ENCODE measurements at places on chromosomes 16 and 17. TPM values are rescaled to one million over a fixed set of nuclear protein-coding genes. Genes with fewer than 3 reads are reported as not detected.

- peak; percentile 13 for DNase-seq
Measured at GRCh38 chr17:83198366-83199341, 119.2 kb downstream of the METRNL start.

Gene STAC2
- 3.7 TPM for total RNA-seq

- DNase-seq, result no peak
Measured at GRCh38 chr17:57513569-57513968, 231.5 kb downstream of the CCDC182 start.

DNA sequence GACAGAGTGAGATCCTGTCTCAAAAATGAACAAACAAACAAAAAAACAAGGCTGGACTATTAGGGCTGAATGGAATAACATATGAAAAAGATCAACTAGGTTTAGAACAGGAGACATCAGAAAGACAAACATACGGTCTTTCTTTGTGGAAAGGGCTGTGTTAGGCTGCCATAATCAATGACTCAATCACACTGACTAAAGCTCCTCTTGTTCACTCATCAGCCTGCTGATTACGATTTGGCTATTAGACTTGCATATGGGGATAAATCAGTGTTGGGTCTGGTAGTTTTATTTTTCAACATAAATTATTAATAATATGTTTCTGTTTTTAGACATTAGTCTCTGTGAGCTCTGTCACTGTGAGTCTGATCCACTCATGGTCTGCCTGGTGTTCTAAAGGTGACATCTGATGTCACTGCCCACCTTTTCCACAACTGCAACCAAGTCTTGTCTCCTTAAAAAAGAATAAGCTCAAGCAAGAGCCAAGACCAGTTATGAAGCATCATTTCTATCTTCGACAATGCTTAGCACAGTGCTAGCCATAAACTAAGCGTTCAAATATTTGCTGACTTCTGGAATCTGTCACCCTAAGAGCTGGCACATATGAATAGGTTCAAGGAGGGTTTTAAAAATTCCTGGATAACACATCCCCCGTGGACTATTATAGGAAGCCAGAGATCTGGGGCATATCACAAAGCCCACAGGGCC is 10.2 kb downstream of the CFAP20 start:
- DNase-seq, result no peak

- no peak for DNase-seq
Measured at GRCh38 chr17:6523809-6524355, 32.5 kb downstream of the PITPNM3 start.

DNA sequence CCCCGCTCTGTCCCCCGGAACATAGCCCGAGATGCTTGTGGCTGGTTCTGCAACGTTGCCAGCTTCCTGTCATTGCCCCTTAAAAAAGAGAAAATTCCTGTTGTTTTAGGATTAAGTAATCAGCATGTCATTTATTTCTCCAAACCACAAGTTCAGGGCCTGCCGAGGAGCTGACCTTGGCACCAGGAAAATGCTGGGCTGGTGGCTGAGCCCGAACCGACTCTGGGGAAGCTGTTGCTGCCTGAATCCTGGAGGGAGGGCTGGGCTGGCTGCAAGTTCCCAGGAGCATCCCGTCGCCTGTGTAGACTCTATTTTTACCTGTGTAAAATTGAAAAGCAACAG is 130.9 kb upstream of the FOXF1 start:
- DNase-seq, result no peak

DNA sequence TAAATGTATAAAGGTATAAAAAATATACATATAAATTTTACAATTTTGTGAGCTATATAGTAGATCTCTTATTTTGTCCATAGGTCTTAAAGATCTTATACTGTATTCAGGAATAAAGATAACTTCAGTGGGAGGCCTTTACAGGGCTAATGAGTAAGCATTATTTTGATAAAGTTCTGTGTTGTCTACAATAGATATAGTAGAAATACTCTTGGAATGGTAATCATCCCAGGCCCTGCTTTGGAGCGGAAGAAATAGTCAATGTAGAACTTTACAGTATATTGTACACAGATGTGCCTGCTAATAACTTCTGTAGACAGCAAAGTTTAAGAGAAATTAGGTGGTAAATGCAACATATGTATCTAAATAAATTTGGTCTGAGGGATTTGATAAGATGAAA is 42.6 kb downstream of the TENT4B start:
- no peak for DNase-seq

DNA sequence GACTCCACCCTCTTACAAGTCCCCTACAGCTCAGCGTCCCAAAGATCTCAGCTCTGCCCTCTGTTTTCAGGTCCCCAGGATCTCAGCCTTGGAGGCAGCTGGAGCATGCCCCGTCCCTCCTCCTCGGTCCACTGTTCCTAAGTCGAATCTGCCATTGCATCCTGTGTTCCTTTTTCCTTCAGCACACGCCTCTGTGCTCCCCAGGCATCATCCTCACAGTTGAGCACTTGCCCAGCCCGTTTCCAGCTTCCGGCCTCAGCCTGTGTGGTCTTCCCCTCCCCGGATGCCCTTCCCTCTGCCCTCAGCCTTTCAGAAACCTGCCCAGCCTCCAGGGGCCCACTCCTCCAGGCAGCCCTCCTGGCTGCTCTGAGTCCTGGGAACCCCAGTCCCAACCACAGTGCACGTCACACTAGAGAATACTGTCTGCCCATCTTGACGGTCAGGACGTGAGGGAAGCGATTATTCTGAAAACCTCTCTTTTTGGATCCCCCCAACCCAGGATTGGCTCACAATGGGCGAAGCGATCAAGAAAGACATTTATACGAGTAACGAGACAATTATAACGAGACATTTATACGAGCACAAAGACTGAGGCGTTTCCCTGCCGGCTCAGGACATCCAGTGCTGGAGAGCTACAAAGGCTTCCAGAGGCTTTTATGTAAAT is 41.4 kb downstream of the RPH3AL start:
- peak; percentile 16 for DNase-seq

Gene ITGB3
- 6.3 TPM for total RNA-seq

Gene C1QBP
- total RNA-seq, result 86.7 TPM

DNA sequence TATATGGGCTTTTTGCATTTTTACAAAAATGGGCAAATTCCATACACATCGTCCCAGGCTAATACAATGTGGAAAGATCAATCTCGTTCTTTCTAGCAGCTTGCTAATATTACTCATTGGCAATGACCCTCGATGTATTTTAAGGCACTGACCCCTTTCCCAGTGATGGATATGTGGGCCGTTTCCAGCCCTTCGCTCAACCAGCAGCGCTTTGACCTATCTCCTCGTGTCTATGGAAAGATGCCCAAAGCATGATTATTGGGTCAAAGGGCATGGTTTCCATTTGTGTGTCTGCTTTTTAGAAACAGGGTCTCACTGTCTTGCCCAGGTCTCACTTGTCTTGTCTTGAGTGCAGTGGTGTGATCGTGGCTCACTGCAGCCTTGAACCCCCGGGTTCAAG is 273.8 kb downstream of the MRTFB start:
- no peak for DNase-seq

Gene PIMREG
- total RNA-seq, result 0.49 TPM

Gene SNAI3
- 2.8 TPM for total RNA-seq

GRCh38 chr17:64406321-64407200 is 15.9 kb upstream of the PECAM1 start:
- no peak for DNase-seq

DNA sequence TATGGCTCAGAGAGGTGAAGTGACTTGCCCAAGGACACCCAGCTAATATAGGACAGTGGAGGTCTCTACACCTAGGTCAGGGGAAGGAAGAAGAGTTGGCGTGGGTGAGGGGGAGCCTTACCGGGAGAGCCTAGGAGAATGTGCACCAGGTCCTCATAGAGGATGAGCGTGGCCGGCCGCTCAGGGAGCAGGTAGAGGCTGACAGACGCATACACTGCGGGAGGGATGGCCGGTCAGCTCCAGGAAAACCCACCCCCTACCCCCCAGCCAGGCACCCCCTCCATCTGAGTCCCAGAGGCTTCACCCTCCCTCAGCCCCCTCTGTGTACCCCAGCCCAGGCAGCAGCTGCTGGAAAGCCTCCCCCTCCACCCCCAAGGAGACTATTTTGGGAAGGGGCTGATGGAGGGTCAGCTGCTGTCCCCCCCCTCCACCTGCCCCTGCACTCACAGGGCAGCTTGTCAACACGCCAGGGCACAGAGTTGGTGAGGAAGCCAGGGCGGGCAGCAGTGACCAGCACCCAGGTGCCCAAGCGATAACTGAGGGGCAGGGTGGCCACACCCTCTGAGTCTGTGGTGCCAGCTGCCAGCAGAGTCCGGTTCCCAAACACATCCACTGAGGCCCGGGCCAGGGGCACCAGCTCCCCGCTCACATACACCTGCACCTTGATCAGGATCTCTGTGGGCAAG is 4.1 kb downstream of the FAM171A2 start:
- DNase-seq, result peak; percentile 58

Gene KRTAP1-1
- total RNA-seq, result not detected

Gene ST3GAL2
- 18.9 TPM for total RNA-seq

GRCh38 chr16:2404099-2404498 is 25.1 kb upstream of the CCNF start:
- no peak for DNase-seq

Data from right cardiac atrium (tissue), 5 donors.